Ascending aorta (tissue), 2 donors: ENCODE measurements at places on chromosomes 3 and 15. TPM values are rescaled to one million over a fixed set of nuclear protein-coding genes. Genes with fewer than 3 reads are reported as not detected.

Gene ZNF385D
- 32.0 TPM for total RNA-seq

DNA sequence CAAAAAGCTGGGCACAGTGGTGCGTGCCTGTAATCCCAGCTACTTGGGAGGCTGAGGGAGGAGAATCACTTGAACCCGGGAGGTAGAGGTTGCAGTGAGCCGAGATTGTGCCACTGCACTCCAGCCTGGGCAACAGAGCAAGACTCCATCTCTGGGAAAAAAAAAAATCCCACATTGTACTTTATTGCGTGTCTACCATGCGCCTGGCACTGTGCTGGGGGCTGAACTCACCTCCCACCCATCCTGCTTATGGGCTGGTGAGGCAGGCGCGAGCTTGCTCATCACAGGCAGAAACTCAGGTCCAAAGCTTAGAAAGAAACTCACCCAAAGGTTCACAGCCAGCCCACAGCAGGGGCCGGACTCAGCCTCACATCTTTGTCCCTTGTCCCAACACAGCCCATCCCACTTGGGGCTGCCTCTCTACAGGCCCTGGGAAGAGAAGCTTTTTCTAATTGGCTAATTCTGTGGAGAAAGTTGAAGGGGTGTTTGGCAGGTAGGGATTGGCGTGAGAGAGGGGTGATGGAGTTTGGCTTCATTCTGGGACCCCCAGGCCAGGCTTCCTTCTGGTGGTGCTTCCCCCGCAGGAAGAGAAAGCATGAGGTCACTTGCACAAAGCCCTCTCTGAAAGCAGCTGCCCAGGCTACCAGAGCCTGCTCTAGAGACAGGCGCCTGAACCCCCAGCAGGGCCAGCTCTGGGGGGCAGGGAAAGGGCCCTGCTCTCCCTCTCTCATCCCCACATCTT lies 122.6 kb upstream of the SMAD3 start:
- H3K27me3 ChIP-seq, result no peaks in the 10 kb centered on the region
- no peak for DNase-seq
- no peak overlapping the region for H3K27ac ChIP-seq
- H3K4me1 ChIP-seq, result no peaks in the 10 kb centered on the region
- no peak overlapping the region for H3K4me3 ChIP-seq

- DNase-seq, result no peak
- no peaks in the 10 kb centered on the region for H3K27me3 ChIP-seq
- no peak overlapping the region for H3K27ac ChIP-seq
Observed at GRCh38 chr15:47383102-47383501, 334.2 kb upstream of the SEMA6D start.

- DNase-seq, result no peak
- H3K27me3 ChIP-seq, result no peaks in the 10 kb centered on the region
- H3K4me3 ChIP-seq, result no peak overlapping the region
- peaks cover 4% of the 10 kb centered on the region for H3K4me1 ChIP-seq
- no peaks in the 10 kb centered on the region for H3K36me3 ChIP-seq
Observed at GRCh38 chr3:99938270-99938911, 120.7 kb downstream of the CMSS1 start.
